MCF 10A (cell line): ENCODE measurements at places on chromosomes 4 and X.

DNA sequence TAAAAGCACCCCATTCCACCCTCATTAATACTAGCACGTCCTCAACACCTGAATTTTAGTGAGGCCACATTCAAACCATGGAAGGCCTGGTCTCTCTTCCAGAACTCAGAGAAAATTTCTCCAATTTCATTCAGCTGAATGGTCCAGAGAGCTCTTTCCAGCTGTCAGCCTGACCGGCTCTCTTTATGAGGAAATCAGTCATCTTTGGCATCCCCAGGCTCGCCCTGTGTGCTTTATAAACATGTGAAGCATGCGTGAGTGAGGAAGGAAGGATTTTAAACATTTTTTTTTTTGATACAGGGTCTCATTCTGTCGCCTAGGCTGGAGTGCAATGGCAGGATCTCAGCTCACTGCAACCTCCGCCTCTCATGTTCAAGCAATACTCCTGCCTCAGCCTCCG lies 1812.9 kb upstream of the TENM3 start:
- H3K4me1 ChIP-seq = no peaks in the 10 kb centered on the region
- H3K27me3 ChIP-seq = no peaks in the 10 kb centered on the region
- H3K27ac ChIP-seq = no peak overlapping the region
- no peak overlapping the region for H3K4me3 ChIP-seq
- no peak for DNase-seq

- H3K27me3 ChIP-seq = peaks cover 12% of the 10 kb centered on the region
- no peak overlapping the region for H3K4me3 ChIP-seq
- H3K36me3 ChIP-seq = no peaks in the 10 kb centered on the region
- H3K4me1 ChIP-seq = peaks cover 7% of the 10 kb centered on the region
- DNase-seq = no peak
These were observed 83.9 kb downstream of the MAMLD1 start for GRCh38 chrX:150446995-150447394.

GRCh38 chr4:152112887-152113286 lies 352.1 kb upstream of the GATB start:
- H3K4me3 ChIP-seq = no peak overlapping the region
- no peak for DNase-seq

DNA sequence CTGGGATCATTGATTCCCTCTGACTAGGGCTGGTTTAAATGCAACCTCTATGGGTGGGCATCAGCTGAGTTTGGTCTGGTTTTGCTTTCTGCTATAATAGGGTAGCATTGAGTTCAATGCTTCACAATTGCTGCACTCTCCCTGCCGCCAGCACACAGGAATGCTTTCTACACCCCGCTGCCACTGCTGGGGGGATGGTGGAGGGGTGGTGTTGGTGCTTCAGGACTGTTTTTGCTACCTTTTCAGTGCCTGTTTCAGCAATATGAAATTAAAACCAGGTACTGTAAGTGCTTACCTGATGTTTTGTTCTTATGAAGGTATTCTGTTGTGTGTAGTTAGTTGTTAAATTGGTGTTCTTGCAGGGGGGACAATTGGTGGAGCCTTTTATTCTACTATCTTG lies 67.7 kb downstream of the GNL3L start:
- H3K27ac ChIP-seq = no peak overlapping the region
- H3K4me3 ChIP-seq = no peak overlapping the region
- H3K4me1 ChIP-seq = no peaks in the 10 kb centered on the region
- no peak for DNase-seq

GRCh38 chrX:12366440-12366839 lies 228.2 kb downstream of the FRMPD4 start:
- no peak overlapping the region for H3K27ac ChIP-seq
- no peaks in the 10 kb centered on the region for H3K27me3 ChIP-seq
- no peaks in the 10 kb centered on the region for H3K36me3 ChIP-seq
- no peak for DNase-seq

DNA sequence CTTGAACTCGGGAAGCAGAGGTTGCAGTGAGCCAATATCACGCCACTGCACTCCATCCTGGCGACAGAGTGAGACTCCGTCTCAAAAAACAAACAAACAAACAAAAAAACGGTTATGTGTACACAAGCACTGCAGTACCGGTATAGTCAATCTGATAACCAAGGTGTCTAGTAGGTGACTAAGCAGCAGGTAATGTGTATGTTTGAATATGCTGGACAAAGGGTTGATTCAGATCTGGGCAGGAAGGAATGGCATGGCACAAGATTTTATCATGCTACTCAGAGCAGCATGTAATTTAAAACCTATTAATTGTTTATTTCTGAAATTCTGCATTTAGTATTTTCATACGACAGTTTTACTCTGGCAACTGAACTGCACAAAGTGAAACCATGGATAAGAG lies 41.7 kb downstream of the MAGEC1 start:
- H3K27ac ChIP-seq = no peak overlapping the region
- no peaks in the 10 kb centered on the region for H3K4me1 ChIP-seq
- H3K4me3 ChIP-seq = no peak overlapping the region
- H3K36me3 ChIP-seq = no peaks in the 10 kb centered on the region

DNA sequence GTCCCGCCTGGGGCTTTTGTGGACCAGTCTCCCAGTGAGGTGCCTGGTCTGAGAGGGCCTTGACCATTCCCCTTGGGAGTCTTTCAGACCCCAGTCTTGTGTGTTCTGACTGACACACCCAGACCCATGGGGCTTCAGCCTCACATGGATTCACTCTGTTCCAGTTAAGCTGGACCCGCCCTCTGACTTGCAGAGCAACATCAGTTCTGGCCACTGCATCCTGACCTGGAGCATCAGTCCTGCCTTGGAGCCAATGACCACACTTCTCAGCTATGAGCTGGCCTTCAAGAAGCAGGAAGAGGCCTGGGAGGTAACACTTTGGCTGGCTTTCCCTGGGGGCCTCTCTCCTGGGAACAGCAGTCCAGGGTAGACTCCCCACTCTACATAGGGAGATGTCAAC lies 6.8 kb downstream of the IL9R start:
- H3K4me3 ChIP-seq = no peak overlapping the region
- no peak for DNase-seq
- H3K36me3 ChIP-seq = no peaks in the 10 kb centered on the region
- H3K4me1 ChIP-seq = peaks cover 8% of the 10 kb centered on the region
- H3K27me3 ChIP-seq = no peaks in the 10 kb centered on the region

DNA sequence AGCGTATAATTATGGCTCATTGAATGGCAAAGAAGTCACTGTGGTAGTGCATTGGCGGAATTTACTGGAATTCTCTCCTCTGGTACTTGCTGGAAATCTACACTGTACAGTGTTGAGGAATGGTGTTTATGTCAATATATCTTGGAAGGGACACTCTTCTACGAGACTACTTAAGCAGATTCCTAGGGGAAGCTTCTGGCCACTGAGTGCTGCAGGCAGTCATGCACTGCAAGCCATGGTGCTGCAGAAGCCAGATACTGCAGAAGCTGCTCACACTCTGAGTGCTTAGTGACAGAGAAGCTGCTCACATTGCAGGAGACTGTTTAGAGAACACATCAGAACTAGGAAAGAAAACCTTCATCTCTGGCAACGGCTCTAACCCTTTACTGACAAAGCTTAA lies 725.0 kb downstream of the CCSER1 start:
- no peak for DNase-seq
- no peaks in the 10 kb centered on the region for H3K36me3 ChIP-seq
- no peaks in the 10 kb centered on the region for H3K4me1 ChIP-seq
- H3K27me3 ChIP-seq = no peaks in the 10 kb centered on the region

DNA sequence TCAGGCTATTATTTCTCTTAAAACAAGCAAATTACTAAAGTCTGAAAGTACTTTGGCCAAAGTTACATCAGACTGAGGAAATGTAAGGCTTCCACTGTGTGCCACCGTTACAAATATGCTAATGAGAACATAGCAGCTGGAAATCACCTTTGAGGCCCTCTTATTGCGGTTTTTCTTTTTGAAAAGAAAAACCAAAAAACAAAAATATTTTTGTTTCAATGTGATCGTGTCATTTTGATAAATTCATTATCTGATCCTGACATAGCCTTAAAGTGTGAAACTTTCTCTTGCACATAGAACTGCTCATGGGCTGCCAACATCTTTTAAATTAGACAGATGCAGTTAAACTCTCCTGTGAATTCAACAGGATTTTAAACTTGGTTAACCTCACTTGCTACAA lies 2.8 kb upstream of the TIFA start:
- peaks cover 10% of the 10 kb centered on the region for H3K4me1 ChIP-seq
- no peak overlapping the region for H3K27ac ChIP-seq
- no peaks in the 10 kb centered on the region for H3K27me3 ChIP-seq

GRCh38 chr4:73682508-73682907 lies 57.9 kb upstream of the CXCL8 start:
- H3K36me3 ChIP-seq = no peaks in the 10 kb centered on the region
- H3K27ac ChIP-seq = peak overlapping the region; percentile 51
- no peak overlapping the region for H3K4me3 ChIP-seq
- H3K4me1 ChIP-seq = peaks cover 14% of the 10 kb centered on the region
- H3K27me3 ChIP-seq = no peaks in the 10 kb centered on the region
- no peak for DNase-seq

- peaks cover 8% of the 10 kb centered on the region for H3K36me3 ChIP-seq
- no peak for DNase-seq
- no peak overlapping the region for H3K27ac ChIP-seq
- H3K4me3 ChIP-seq = no peak overlapping the region
- peaks cover 50% of the 10 kb centered on the region for H3K4me1 ChIP-seq
These were observed 3.8 kb downstream of the PPARGC1A start for GRCh38 chr4:23885943-23886590.

GRCh38 chr4:6974138-6974848 lies 64.7 kb downstream of the TBC1D14 start:
- peak; percentile 87 for DNase-seq
- no peak overlapping the region for H3K27ac ChIP-seq
- no peak overlapping the region for H3K4me3 ChIP-seq

DNA sequence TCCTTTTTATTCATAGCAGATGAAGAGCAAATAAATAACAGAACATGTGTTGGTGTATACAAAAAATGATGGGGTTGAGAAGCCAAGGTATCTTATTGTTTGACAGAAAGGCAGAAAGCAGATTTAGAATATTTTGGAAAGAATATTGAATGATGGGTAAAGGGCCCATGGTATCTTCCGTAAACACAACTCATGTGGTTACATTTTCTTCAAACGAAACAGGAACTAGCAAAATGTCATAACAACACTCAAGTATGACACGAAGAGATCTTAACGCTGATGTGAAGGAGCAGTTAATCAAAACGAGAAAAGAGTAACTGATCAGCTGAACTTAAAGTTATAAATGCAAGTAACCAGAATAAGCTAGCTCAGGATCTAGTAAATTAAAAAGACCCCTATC lies 195.7 kb upstream of the GK2 start:
- H3K4me1 ChIP-seq = no peaks in the 10 kb centered on the region
- H3K27me3 ChIP-seq = no peaks in the 10 kb centered on the region

DNA sequence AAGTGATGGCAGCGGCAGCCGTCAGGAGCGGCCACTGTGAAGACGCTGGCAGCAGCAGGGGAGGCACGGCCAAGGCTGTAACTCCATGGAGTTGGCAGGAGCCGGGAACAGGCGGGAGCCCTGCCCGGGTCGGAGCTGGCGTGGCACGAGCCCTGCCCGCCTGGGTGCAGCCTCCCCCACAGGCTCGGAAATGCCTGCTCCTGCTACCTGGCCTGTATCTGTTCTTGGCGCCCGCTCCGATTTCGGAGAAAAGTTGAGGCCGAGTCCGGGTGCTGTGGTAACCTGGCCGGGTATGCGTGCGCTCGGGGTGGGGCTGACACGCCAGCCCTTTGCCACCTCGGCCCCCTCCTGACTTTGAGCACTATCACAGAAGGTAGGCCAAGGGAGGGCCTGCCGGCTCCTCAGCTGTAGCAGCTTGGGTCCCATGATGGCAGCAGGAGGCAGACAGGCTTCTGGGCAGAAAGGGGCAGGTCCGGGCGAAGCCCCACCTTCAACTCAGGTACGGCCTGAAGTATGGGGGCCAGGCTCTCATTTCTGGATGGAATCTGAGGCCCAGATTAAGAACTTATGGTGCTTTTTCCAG lies 51.2 kb upstream of the SHISA3 start:
- H3K4me3 ChIP-seq = no peak overlapping the region
- no peaks in the 10 kb centered on the region for H3K27me3 ChIP-seq
- H3K27ac ChIP-seq = no peak overlapping the region
- peaks cover 4% of the 10 kb centered on the region for H3K4me1 ChIP-seq
